Thoracic aorta (tissue), 2 donors: ENCODE measurements at places on chromosomes 7 and 10. TPM values are rescaled to one million over a fixed set of nuclear protein-coding genes. Genes with fewer than 3 reads are reported as not detected.

Gene ASAH2B
- 2.8 TPM for total RNA-seq

Gene POLR2J2
- total RNA-seq: 14.3 TPM

Gene AKR1C4
- total RNA-seq: not detected

Gene BEND7
- total RNA-seq: 15.3 TPM

Gene ZNF775
- total RNA-seq: 4.2 TPM

Gene IRF5
- 25.0 TPM for total RNA-seq

Gene HMX3
- total RNA-seq: not detected

Gene POR
- 70.1 TPM for total RNA-seq

DNA sequence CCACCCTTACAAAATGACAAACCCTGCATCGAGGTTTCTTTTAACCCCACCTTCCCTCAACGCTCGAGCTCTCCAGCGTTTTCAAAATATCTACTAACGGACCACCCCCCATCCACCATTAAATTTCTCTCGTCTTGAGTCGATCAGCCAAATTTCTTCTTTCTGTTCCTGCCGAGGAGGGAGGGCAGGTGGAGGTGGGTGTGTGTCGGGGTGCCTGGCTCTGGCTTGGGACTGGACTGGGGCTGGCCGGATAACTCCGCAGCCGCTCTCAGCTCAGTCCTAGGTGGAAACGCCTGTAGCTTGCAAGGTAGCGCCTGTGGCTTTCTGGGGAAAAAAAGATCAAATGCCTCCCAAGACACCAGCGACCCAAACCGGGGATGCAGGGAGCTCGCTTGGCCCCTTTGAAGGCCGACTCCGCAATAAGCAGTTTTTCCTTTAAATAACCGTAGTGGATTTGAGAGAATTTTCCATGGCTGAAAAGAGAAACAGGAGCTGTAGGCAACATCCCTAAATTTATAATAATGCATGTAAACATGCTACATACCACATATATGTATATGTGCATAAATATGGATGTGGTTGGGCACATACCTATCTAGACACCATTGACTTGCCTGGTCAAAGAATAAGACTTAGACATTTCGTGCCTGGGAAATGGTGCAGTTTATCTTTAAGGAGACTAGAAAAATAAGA lies 1.9 kb upstream of the TMEM178B start:
- H3K27me3 ChIP-seq: peaks cover 5% of the 10 kb centered on the region
- H3K4me1 ChIP-seq: peaks cover 9% of the 10 kb centered on the region
- DNase-seq: no peak
- H3K27ac ChIP-seq: no peak overlapping the region

GRCh38 chr10:50885097-50885859 lies at the start of gene A1CF:
A1CF (minus strand) TSS chr10:50885627; CDS start chr10:50859940, 25,687 bp downstream.
- no peaks in the 10 kb centered on the region for H3K36me3 ChIP-seq
- H3K4me1 ChIP-seq: no peaks in the 10 kb centered on the region
- H3K4me3 ChIP-seq: no peak within 1 kb of the TSS
- no peaks in the 10 kb centered on the region for H3K27me3 ChIP-seq
- H3K27ac ChIP-seq: no peak within 1 kb of the TSS

DNA sequence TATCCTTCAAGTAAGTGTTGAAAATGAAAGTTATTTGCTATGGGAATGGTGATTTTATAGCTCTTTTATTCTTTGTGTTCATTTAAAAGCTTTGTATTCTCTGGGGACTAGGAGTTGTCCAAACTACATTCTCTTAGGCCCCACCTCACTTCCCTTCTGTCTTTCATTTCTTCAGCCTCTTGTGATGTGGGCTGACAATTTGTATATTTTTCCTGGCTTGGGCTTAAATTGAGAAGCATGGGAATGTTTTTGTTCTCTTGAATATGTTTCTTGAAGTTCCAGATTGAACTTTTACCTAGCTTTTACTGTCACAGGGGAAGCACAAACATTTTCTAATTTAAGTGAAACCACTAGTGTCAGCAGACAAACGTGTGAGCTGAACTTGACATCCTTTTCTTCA lies 27.9 kb downstream of the BBS9 start:
- DNase-seq: no peak
- H3K27me3 ChIP-seq: no peaks in the 10 kb centered on the region
- H3K27ac ChIP-seq: no peak overlapping the region
- peaks cover 3% of the 10 kb centered on the region for H3K36me3 ChIP-seq
- no peak overlapping the region for H3K4me3 ChIP-seq

GRCh38 chr7:131425992-131426391 lies 98.3 kb downstream of the MKLN1 start:
- H3K4me3 ChIP-seq: no peak overlapping the region
- DNase-seq: no peak
- H3K27me3 ChIP-seq: no peaks in the 10 kb centered on the region
- H3K4me1 ChIP-seq: peaks cover 13% of the 10 kb centered on the region
- H3K27ac ChIP-seq: no peak overlapping the region
- peaks cover 10% of the 10 kb centered on the region for H3K36me3 ChIP-seq

- no peak for DNase-seq
- H3K36me3 ChIP-seq: no peaks in the 10 kb centered on the region
- no peak overlapping the region for H3K27ac ChIP-seq
- H3K27me3 ChIP-seq: no peaks in the 10 kb centered on the region
- no peaks in the 10 kb centered on the region for H3K4me1 ChIP-seq
These were observed 46.6 kb upstream of the CFAP46 start for GRCh38 chr10:132988988-132989387.

DNA sequence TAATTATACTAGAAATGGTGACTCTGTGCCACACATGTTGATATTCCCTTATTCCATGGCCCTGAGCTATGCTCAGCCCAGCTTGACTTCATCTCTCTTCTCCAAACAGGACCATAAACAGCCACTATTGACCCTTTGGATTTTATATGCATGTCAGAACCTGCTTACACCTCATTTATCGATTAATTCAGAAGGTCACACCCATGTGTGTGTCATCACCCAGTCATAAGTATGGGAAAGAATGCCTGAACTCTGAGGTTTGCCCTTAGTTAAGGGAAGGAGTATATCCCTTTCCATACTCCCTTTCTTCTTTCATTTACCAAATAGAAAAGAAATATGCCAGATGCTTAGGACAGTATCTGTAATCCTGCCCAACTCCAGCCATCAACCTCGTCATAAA lies 602.3 kb downstream of the SORCS3 start:
- no peak overlapping the region for H3K4me3 ChIP-seq
- H3K4me1 ChIP-seq: no peaks in the 10 kb centered on the region
- no peaks in the 10 kb centered on the region for H3K36me3 ChIP-seq
- no peak for DNase-seq

DNA sequence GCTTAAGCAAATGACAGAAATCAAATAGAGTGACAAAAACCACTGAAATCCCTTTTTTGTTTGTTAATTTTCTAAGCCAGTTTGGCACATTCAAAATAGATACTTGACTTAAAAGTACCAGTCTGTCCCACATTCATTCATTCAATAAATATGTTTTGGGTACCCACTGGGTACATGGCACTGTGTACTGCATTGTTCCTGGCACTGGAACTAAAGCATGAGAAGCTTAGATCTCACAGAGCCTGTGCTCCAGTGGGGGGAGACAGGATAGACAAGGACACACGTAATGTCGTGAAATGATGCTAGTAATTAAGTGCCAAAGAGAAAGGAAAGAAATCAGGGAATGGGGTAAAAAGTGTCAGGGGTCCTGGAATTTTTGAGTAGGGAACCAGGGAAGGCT lies 13.0 kb downstream of the MTURN start:
- DNase-seq: no peak
- H3K27me3 ChIP-seq: no peaks in the 10 kb centered on the region
- H3K4me3 ChIP-seq: no peak overlapping the region
- no peaks in the 10 kb centered on the region for H3K36me3 ChIP-seq

DNA sequence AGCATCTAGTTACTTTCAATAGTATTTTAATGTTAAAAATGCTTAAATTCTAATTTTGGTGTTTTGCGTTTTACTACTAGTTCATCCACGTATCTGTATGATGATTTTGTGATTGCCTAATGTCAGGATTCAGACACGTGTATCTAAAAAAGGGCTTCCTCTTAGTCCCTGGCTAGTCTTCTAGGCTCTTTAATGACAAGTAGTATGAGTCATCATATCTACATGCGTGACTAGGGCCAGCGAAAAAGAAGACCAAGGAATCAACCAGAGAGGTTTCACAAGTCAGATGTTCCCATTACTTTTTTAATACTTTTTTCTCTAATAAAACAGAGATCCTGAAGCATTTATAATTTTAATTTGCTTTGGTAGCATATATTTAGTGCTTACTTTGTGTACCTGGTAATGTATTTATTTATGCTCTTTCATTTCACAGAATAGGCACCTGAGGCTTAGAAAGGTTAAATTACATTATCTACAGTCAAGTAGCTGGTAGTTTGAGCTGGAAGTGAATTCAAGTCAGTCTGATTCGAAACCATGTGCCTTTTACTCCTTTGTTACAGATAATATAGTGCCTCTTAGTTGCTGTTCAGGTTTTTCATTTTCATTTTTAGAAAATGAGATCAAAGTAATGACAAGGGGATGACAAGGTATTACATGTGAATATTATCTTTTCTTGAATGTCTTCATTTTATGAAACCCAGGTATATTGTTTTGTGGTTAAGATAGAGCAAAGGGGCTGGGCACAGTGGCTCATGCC lies 140.3 kb downstream of the FOXP2 start:
- no peak overlapping the region for H3K27ac ChIP-seq
- no peak overlapping the region for H3K4me3 ChIP-seq
- no peaks in the 10 kb centered on the region for H3K36me3 ChIP-seq
- H3K4me1 ChIP-seq: no peaks in the 10 kb centered on the region
- DNase-seq: no peak

DNA sequence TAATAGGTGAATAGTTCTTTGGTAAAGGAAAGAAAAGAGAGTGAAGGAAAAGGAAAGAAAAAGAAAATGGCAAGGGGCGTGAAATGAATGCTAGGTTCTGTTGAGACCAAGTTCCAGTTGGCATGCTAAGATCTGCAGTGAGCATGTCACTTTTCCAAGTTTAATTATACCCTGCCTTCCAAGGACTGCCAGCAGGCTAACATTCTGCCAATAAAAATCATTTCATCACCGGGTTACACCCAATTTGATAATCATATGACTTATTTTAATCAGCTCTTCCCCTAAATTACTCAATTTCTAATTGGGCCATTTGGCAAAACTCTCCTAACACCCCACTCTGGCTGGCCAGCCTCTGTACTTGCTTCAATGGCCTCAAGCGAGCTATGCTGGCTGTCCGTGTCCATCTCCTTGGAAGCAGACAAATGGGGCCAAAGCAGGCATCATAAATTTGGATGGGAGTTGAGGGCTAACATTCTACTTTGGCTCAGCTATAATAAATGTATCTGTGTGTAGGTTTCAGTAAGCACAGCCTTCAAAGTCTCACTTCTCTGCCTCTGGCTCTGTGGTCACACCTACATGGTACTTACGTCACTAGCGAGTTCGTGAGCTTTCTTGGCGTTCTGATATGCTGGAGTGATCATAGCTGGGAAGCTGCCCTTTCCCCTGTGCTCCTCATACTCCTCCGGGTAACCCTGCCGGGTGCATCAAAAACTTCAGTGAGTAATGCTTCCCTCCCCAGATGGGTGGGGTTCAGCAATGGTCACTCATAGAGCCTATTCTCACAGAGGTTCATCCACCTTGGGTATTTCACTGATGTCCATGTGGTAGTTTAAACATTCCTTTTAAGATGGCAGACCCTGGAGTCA lies 17.3 kb downstream of the NRAP start:
- H3K4me1 ChIP-seq: peaks cover 23% of the 10 kb centered on the region
- H3K27me3 ChIP-seq: no peaks in the 10 kb centered on the region
- DNase-seq: no peak
- no peaks in the 10 kb centered on the region for H3K36me3 ChIP-seq
- H3K27ac ChIP-seq: peak overlapping the region; percentile 56

DNA sequence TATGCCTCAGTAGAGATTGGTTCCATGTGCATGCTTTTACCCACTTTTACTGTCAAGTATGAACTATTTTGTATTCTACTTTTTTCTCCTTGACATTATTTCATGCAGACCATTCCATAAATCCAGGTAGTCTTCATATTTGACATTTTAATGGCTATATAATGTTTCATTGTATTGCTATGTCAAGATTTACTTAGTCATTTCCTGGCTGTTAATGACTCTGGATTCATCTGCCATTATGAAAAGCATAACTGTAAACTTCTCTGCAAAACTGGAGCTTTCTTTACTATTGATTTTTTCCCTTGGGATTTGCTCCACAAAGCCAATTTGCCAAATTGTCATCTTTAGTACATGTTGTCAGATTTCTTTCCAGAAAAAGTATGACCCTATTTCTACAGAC lies 6.8 kb upstream of the MSRB2 start:
- no peaks in the 10 kb centered on the region for H3K27me3 ChIP-seq
- H3K27ac ChIP-seq: no peak overlapping the region
- H3K4me3 ChIP-seq: no peak overlapping the region
- no peak for DNase-seq
- no peaks in the 10 kb centered on the region for H3K36me3 ChIP-seq
